Activated T-helper 1 cell treated with Interleukin-2 at 50 U/mL for 16 hours (primary cell): ENCODE measurements at places on chromosomes 13 and 19.

- no peak for DNase-seq
Observed at GRCh38 chr13:67306742-67307141, 76.6 kb upstream of the PCDH9 start.

DNA sequence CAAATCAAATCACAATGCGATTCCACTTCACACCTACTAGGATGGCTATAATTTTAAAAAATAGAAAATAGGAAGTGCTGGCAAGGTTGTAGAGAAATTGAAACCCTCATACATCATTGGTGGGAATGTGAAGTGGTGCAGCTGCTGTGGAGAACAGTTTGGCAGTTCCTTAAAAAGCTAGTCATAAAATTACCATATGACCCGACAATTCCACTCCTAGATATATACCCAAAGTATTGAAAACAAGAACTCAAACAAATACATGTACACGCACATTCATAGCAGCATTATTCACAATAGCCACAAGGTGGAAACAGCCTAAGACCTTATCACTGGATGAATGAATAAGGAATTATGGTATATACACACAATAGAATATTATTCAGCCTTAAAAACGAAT lies 12.0 kb downstream of the HMGB1 start:
- DNase-seq, result no peak

- DNase-seq, result no peak
Observed at GRCh38 chr13:41299316-41300094, 11.6 kb upstream of the NAA16 start.

- no peak for DNase-seq
Observed at GRCh38 chr19:13505761-13506470, 363 bp downstream of the CACNA1A start.
